ENCODE measurements at places on chromosomes 6 and 20.
A peak's percentile ranks its signal among the peaks of the same experiment; 100 is the strongest.

DNA sequence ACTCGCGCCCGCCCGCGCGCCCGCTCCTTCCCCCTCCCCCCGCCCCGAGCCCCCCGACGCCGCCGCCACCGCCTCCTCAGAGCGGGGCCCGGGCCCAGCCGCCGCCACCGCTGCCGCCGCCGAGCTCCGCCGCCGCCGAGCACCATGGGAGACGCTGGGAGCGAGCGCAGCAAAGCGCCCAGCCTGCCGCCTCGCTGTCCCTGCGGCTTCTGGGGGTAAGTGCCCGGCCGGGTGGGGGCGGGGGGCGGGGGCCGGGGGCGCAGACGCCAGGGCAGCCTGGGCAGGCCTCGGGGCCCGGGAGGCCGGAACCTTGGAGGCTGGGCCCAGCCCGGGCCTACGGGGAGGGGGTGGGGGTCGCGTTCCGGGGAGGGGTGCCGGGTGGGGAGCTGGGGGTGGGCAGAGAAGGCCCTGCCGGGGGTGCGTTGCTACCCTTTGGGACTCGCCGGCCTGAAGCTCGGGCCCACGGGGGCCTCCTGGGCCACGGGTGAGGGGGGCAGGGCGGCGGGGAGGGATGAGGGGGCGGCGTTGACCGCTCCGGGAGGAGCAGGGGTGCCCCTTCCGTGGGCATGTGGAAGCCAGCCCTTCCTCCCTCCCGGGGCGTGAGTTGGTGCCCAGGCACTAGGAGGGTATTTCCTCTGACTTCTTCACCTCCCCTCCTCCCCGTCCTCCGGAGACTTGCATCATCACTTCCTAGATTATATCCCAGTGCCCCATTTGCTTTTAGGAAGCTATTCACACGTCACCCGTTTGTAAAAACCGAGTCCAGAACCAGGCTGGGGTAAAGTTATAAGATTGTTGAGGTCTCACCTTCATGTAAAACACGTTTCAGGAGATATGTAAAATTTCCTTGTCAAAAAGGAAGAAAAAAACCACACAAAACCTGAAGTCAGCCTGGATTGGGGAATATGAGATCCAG is 533 bp downstream of the ZFAND3 start:
- peak; percentile 68 for DNase-seq

GRCh38 chr6:169417101-169417500 is 163.5 kb upstream of the THBS2 start:
- DNase-seq = no peak

DNA sequence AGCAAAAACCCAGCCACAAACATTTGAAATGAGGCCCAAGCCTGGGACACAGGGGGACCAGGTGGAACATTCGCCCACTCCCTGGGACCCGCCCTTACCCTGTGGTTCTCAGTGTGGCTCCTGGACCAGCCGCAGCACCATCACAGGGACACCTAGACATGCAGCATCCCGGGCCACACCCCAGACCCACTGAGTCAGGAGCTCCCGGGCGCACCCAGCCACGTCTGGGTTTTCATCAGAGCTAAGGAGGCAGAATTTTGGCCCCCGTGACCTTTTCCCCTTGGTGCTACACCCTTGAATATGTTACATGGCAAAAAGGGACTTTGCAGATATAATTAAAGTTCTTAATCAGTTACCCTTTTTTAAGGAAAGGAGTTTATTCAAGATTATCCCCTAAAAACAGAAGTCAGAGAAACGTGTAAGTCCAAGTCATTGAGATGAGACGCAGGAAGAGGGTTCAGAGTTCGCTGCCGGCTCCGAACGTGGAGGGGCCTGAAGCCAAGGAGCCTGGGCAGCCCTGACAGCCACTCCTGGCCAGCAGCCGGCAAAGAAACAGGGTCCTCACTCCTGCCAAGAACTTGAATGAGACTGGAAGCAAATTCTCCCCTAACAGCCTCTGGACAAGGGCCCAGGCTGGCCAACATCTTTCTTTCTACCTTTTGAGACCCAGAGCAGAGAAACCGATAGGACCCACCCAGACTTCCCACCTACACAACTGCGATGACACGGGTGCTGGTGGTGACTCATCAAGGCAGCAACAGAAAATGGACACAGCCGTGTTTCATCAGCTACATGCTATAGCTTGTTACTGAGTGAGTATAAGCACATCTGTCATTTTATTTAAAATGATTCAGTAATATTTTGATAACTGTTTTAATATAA is 25.3 kb downstream of the BFSP1 start:
- DNase-seq = peak; percentile 63

DNA sequence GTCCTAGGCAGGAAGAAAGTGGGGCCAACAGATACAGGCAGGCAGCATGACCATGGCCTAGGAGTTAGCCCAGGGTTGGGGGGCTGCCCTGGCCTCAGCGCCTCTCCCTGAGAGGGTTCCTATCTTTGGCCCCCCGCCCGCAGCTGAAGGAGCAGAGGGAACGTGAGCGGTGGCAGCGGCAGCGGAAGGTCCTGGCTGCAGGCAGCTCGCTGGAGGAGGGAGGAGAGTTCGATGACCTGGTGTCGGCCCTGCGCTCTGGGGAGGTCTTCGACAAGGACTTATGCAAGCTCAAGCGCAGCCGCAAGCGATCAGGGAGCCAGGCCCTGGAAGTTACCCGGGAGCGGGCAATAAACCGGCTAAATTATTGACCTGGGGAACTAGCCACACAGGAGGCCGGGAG is 32.6 kb downstream of the MOCS1 start:
- DNase-seq = no peak

DNA sequence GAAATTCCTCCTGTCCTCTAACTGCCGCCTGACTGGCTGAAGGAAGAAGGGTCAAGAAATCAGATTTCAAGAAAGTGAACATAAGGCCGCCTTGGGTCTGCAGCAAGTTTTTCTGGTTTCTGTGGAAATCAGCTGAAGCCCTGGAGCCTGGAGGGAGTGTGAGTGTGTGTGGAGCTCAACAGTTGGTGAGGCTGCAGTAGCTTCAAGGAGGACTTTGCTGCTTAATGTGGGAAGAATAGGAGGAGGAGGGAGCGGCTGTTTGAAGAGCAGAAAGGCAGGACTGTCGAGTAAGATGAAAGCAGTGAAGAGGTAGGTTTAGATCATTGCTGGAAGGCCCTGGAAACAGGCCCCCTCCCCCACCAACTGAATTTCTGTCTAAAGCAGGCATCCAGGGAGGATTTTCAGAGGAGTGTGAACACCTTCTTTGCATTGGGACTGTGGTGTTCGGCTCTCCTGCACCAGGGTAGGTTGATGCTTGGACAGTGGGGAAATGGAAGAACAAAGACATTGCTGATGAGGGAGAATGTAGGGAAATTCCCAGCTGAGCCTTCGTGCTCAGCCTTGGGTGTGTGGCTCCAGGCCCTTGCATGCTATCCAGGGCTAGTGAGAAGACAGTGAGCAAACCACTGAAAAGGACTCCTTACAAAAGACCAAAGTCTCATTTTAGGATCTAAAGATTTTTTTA is 79.5 kb upstream of the VSTM2L start:
- no peak for DNase-seq

DNA sequence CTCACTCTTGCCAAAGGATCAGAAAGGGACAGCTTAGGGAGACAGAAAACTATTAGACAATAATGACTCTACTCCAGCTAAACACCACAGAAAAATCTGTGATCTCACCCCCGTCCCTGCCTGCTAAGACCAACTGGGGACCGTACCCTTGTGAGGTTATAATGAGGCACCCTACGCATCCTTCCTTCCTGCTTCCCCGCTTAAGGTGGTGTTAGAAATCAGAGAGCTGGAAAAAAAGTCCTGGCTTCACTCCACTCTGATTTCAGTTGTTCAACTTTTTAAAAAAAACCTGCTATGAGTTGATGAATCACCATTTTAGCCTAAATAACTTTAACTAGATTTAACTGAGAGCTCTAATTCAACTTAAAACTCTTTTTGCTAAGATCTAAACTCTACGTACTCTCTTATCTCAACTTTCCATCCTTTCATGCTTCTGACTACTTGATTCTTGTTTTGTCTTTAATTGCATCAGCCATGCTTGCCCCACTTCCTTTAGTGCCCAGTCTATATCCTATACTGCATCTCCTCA is 35.8 kb upstream of the TMEM14A start:
- DNase-seq = peak; percentile 35

DNA sequence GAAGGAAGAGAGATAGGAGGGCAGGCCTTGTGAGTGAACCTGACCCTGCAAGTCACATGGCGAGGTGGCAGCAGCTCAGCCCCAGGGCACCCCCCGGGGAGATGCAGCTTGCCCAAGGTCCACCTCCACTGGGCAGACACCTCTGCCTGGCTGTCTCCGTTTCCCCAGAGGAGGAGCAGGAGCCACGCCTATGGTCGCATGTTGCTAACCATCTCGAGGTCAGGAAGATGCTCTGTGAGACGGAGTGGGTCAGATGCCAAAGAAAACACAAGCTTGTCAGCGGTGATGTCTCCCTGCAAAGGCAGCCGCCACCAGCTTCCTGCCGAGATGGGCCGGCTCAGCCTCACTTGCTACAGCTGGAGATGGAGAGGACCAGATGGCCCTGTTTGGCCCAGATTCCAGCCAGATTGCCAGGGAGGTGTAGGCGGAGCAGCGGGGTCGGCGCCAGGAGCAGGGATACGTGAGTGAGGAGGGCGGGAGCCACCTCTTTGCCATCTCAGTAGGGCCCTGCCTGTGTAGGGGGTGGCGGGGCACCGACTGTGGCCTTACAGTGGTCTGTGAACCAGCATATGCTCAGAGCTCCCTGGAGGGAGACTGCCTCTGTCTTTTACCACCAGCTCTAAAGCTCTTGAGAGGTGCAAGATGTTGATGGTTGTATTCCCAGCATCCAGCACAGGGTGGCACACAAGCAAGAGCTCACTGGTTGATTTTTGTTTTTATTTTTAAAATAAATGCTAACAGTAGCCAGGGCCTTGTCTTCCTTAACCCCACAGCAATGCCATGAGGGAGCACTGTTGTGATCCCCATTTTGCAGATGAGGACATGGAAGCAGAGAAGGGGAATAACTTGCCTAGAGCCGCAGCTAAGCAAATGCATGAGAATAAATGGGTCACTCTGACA is 42.9 kb upstream of the FAM83D start:
- no peak for DNase-seq

DNA sequence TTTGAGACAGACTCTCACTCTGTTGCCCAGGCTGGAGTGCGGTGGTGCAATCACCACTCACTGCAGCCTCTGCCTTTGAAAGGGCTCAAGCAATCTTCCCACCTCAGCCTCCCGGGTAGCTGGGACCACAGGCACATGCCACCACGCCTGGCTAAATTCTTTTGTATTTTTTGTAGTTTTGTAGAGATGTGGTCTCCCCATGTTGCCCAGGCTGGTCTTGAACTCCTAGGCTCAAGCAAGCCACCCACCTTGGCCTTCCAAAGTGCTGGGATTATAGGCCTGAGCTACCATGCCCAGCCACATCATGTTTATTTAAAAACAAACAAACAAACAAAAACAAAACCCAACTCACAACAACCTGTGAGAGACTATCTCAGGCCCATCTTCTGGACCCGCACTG is 29.7 kb upstream of the APCDD1L start:
- DNase-seq = no peak

DNA sequence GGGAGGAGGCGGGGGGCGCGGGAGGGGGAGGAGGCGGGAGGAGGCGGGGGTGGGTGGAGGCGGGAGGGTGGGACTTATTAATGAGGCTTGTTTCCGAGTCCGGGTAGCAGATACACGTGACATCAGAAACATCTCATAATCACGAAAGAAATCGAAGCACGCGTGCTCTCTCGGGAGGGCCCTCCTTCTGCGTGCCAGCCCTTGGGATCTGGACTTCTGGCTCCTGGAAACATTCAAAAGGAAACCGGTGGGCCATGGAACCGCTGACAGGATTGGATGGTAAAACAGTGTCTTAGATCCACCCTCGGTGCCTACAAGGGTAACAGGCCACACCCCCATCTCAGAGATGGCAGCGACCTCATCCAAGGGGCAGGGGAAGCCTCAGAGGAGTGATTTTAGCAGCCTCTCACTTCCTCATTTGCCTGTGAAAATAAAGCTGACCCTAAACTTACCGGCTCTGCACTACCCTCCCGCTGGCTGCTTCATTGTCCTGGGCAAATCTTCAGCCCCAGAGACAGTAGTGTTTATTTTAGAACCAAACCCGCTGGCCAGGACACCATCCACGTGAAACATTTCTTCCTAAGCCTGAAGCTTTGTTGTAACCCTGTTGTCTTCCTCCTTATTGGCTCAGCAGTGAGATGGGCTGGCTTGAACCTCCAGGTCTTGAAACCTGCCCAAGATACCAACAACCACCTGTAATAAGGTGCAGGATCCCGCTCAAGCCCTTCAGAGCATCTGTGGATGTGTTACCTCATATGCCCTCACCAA is 97.5 kb downstream of the PSMG4 start:
- peak; percentile 89 for DNase-seq

DNA sequence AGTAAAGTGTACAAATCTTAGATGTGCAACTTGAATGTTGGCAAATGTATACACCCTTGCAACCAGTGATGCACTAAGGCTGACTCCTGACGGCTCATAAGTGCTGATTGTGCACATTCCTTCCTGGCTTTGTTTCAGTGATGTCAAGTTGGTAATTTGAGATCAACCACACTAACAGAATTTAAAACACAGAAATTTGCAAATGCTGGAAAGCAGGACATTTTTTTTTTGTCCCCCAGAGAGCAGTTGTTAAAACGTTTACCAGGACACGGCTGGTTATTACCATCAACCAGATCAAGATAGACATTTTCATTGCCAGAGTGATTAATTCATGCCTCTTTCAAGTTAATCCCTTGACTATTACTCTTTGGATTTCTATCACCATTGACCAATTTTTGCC is 735.6 kb downstream of the RFPL4B start:
- DNase-seq = no peak

DNA sequence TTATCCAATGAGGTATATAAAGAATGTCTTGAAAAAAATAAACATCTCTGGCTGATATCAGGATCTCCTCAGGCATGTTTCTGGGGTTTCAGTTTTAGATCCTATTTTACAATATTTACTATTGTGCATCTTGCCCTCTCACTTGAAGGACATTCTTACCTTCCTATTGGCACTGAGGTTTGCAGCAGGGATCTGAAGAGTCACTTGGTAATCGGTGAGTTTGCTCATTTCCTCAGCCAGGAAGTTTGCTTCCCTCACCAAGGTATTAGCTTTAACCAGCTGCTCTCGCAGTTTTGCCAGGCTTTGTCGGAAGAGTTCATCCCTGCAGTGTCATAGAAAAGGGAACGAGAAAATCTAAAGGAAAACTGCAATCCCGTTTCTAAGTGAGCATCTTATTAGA is 101.9 kb upstream of the NUP153 start:
- DNase-seq = no peak

DNA sequence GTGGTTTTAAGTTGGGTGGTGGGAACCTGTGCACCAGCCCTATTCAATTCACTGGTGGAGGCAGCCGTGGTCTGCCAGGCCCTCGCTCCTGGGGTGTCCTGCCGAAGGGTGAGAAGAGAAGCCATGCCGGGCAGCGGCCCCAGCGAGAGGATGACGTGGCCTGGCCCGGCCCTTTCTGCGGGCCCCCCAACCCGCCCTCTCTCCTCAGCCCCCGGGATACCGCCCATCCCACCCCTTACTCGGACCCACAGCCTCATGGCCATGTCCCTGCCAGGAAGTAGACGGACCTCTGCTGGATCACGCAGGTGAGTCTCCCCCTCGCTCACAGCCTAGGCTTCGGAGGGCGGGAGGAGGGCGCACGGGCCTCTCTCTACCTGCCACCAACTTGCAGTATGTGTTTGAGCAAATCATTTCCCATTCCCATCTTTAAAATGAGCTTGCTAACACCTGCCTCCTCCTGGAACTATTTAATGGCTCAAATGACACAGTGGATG is 30.1 kb downstream of the SNPH start:
- DNase-seq = no peak
